Activated CD8-positive, alpha-beta memory T cell treated with anti-CD3 and anti-CD28 coated beads, Interleukin-2, amount 10 ng/mL, durations not matched to agents 7 days and 5 days (primary cell): ENCODE measurements at places on chromosomes 1 and 21.
A peak's percentile ranks its signal among the peaks of the same experiment; 100 is the strongest.

DNA sequence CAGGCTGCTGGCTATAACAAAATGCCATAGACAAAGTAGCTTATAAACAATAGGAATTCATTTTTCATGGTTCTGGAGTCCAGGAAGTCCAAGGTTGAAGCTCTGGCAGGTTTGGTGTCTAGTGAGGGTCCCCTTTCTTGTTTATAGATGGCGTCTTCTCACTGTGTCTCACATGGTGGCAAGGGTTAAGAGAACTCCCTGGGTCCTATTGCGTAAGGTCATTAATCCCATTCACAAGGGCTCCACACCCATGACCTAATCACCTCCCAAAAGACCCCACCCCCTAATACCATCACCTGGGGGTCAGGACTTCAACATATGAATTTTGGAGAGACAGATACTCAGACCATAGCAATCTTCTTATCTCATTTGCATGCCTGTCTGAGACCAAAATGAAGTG, 108.9 kb upstream of the USP25 start:
- DNase-seq: no peak

GRCh38 chr1:67342076-67342890, 34.6 kb downstream of the IL12RB2 start:
- peak; percentile 60 for DNase-seq

DNA sequence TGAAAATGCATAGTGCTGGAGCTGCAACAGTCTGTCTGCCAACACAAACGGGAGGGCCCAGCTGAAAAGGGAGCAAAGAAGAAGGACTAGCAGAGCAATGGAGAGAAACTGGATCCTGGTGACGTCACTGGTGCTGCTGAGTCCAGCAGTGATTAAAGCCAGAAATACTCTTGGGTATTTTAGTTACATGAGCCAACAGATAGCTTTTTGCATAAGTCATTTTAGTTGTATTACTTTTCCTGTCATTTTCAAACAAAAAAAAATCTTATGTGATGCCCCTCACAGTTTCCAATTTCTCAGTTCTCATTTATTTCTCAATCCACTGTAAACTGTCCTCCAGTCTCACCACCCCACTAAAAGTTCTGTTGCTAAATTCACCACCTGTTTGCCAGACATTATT, 38.7 kb upstream of the NEK7 start:
- DNase-seq: no peak

DNA sequence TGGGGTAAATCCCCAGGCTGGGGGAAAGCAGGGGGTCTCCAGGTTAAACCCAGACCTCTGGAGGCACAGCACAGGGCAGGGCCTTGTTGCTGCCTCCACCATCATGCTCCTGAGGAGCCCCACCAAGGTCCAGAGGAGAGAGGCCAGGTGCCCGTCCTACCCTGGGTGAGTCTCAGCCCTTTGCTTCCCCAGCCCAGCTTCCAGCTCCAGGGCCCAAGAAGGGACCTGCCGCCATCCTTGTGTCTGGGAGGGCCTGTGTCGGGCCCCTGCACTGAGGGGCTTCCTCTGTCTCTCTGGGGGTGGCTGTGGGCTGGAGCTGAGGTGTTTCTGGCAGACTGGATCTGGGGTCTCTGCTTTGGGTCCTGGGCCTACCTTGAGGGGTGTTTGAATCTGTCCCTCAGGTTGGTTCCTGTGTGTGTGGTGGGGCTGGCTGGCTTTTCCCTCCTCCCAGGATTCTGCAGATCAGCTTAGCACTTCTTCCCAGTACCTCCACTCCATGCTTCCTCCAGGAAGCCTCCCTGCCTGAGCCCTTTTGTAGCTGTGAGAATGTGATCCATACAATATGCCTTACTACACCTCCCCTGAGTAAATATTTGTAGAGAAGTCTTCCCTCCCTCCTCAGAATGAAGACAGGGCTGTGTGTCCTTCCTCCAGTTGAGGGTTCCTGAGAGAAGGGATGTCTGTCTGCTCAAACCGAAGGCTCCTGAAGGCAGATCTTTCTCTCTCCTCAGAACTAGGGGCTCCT, 6.2 kb downstream of the GPR3 start:
- no peak for DNase-seq

DNA sequence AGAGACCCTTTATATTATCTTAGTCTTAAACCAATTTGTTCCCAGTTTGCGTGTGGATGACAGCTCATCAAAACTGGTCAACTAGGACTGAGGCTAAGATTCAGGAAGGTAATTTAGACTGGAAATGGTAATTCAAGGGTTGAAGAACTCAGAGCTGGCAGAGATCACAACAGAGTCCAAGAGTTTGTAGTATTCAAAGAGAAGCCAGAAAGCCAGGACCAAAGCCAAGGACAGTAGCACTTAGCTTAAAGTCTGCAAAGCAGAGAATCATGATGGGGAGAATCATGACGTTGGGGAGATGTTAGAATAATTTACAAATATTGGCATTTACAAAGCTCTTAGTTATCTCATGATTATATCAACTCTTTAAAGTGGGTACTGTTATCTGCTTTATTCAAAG, 32.6 kb downstream of the RNF11 start:
- no peak for DNase-seq

DNA sequence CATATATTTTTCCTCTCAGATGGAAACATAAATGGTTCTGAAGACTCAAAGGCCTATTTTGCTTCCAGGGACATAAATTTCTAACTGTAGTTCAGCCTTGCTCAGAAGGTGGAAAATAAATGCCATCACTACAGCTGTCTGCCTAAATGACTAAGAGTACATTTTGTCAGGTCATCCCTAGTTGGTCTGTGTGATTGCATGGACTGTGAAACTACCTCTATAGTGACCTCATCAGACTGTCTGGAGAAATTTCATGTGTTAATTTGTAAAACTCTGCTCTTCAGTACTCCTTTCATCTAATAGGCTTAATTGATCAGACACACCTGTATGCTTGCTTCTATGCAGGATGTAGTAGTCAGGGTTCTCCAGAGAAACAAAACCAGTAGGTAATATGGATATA, 886.9 kb downstream of the AMY1C start:
- DNase-seq: no peak

GRCh38 chr1:1315435-1315954, 7.1 kb downstream of the PUSL1 start:
- DNase-seq: no peak

- DNase-seq: no peak
Observed at GRCh38 chr1:211783266-211783665, 47.3 kb downstream of the LPGAT1 start.

- no peak for DNase-seq
Observed at GRCh38 chr1:243725846-243726245, 124.2 kb downstream of the AKT3 start.

GRCh38 chr1:92276082-92276481, 22.7 kb downstream of the GLMN start:
- no peak for DNase-seq

- DNase-seq: no peak
Observed at GRCh38 chr1:32111789-32112188, 3.9 kb downstream of the KPNA6 start.

GRCh38 chr1:61085206-61085982, 3.0 kb downstream of the NFIA start:
- DNase-seq: no peak

DNA sequence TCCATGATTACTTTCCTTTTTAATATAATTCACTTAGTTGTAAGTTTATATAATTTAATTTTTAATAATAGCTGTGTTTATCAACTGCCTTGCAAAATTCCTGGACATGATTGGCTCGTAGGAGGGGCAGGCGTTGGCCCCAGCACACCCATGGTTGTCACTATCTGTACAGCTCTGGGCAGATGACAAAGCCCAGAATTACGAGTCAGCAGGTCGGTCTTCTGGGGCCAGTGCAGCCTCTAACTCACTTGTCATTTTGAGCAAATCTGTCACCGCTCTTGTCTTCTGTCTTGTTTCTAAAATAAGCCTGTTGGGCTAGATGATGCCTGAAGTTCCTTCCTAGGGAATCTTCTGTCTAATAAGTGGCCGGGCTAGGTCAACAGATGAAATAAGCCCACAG, 21.4 kb upstream of the LRRC38 start:
- no peak for DNase-seq

GRCh38 chr1:75855010-75855409, 58.3 kb downstream of the MSH4 start:
- DNase-seq: no peak

GRCh38 chr1:17653728-17654351, 101.3 kb upstream of the ACTL8 start:
- DNase-seq: peak; percentile 44

DNA sequence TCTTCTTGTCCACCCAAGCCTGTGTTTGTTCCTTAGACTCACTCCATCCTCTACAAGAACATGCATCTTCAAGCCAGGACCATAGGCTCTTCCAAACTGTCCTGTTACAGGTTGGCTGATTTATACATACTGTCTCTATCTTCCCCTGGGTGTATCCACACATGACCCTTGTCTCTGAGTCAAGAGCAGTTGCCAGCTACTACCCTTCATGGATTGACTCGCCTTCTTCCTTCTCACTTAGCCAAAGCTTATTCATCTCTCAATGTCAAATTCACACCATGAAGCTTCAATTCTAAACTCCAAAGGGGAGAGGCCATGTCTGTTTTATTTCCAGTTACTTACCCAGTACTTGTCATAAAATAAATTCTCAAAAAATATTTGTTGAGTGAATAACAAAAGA, 64.1 kb upstream of the CACHD1 start:
- no peak for DNase-seq

DNA sequence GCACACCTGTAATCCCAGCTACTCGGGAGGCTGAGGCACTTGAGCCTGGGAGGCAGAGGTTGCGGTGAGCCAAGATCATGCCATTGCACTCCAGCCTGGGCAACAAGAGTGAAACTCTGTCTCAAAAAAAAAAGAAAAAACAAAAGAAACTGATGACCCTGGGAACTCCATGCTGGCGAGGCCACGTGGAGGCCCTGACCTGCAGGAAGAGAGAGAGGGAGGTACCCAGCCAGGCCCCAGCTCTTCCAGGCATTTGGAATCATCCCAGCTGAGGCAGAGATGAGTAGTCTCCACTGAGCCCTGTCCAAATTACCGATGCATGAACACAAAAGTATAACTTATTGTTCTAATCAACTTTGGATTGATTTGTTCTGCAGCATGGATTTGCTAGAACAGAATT, 132.0 kb upstream of the ZBTB40 start:
- no peak for DNase-seq

DNA sequence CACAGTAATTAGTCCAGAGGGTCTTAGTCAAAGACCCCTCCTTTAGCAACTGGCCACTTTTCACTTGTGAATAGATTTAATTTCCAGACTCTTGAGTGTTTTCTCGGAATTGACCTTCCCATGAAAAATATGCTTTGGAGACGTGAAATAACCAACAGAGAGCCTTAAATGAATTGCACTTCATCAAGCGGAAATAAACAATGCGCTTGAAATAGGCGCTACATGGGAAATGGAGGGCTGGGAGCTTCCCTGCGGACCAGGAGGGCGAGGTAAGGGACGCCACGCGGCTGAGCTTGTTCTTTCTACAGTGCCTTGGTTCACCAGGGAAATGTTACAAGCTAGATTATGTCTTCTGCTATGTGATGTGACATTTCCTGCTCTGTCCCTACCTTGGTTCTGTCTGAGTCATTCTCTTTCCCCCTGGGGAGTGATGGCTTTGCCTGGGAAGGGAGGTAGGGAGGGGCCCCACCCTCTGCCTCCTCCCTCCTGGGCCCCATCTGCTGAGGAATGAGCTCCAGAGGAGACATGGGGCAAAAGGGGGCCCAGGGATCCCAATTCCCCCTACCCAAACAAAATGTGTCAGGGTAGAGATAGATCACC, 619.3 kb downstream of the PTPRU start:
- DNase-seq: no peak

DNA sequence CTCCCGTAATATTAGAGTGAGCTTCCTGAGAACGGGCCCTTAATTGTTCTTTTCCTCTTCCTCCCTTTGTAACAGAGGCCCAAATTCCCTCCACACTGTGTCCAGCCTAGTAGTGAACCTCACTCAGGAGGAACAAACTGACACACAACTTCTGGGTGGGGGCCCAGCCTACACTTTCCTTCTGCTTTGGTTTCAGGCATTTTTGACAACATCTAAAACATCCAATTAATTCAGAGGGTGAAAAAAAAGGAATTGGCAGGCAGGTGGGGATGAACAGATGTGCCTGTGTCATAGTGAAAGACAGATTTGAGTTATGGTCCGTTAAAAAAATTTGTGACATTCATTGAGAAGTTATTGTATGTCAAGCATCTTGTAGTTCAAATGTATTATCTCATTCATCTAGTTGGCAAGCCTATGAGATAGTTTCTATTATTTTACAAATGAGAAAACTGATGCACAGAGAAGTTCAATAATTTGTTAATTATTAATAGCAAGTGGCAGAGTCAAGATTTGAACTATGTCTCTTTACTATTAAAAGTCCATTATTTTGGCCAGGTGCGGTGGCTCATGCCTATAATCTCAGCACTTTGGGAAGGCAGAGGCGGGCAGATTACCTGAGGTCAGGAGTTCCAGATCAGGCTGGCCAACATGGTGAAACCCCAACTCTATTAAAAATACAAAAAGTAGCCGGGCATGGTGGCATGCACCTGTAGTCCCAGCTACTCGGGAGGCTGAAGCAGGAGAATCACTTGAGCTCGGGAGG, 41.6 kb upstream of the LRIG2 start:
- no peak for DNase-seq

DNA sequence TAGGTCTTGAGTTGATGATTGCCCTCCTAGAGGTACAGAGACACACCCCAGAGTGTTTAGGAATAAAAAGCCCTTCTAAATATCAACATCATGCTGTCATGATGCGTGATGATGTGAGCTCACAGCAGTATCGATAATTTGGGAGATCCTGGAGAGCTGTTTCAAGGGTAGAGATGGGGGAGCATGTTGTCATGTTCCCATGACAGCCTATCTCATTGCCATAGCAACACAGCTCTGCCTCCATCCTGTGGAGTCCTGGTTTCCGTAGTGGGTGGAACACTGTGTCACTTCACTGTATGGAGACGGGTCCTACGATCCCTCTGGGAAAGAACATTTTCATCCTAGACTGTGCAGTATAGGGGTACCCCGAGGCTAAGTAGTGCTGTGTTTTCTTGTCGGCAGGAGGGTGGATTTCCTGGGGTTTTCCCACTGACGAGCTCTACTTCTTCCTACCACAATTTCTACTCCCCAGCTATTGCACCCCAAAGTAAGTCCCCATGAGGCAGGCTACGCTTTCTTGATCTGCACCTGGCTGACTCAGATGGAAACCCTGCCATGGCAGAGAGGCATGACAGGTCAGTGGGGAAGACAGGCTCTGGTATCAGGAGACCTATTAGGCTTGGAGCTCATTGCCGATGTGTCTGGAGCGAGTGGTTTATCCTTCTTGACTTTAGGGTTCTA, 7.2 kb downstream of the KISS1 start:
- DNase-seq: no peak
